ENCODE measurements at places on chromosomes 6 and 20.

GRCh38 chr6:131372535-131372934, 200.5 kb upstream of the ARG1 start:
- DNase-seq, result no peak

GRCh38 chr20:48972816-48973215, 51.3 kb downstream of the ARFGEF2 start:
- no peak for DNase-seq

GRCh38 chr6:33950472-33950881, 146.7 kb upstream of the MLN start:
- DNase-seq, result no peak

DNA sequence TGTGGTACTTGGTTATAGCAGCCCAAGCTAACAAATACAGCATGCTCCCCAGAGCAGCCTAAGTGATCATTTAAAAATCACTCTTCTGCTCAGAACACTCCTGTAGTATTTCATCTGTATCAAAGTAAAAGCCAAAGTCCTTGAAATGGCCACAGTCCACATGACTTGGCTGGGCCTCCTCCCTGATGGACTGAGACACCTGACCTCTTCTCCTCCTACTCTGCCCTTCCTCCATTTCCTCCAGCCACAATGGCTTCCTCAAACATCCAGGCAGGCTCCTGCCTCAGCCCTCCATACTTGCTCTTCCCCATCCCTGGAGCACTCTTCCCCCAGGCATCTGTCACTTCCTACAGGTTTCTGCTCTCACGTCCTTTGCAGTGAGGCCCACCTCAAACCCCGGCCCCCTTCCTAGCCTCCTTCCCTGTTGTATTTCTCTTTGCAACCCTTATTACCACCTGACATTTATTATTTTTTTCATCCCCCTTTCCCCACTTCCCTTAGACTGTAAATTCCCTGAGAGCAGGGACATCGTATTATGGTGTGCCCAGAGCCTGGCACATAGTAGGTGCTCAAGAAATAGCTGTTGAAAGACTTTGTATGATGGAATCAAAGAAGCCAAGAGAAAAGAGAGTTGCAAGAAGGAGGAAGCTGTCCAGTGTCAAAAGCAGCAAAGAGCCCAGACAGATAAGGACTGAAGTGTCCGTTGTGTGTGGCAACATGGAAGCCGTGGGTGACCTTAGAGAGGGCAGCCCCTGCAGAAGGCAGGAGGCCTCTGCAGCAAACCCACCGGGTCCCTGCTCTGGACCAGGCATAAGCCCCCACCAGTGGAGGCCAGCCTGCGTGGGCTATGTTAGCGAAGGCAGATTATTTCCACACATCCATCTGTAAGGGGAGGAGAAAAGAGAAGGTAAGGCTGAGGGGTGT, 87.5 kb downstream of the TRERF1 start:
- no peak for DNase-seq

DNA sequence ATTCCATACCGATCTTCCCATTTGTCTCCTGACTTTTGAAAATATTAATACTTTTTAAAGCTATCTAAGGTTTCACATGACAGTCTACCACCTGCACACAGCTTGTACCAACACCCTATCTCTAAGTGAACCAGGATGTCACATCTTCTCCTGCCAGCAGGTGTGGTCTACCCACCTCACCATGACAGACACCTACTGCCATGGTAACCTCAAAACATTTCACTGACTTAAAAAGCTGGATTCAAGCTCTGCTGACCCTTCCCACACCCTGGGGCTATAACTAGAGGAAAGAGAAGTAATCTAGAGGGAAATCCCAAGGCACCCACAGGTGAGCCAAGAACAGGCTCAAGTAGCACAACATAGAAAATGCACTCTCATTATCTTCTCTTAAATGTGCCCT, 1.2 kb downstream of the SLC17A3 start:
- DNase-seq, result no peak

- no peak for DNase-seq
These were observed 274.2 kb upstream of the CDH4 start for GRCh38 chr20:60977901-60978300.

DNA sequence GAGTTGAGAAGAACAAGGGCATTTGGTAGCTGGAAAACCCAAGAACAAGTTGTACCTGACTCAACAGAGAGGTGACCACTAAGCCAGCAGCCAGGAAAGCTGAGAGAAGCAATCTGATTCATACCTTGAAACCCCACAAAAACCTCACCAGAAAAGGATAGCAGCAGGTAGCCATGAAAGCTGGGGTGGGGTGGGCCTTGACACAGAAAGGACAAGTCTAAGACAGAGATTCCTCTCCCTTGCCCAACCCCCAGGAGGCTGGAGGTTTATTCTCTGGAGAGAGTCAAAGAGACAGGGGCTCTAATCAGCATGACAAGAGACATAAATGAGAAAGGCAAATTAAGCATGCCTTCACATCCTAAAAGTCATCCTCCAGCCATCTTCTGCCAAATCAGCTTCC, 151.7 kb upstream of the DST start:
- DNase-seq, result no peak

All from common myeloid progenitor, CD34-positive (primary cell).